Retinal pigment epithelial cell (primary cell): ENCODE measurements at places on chromosomes 2 and 18.

DNA sequence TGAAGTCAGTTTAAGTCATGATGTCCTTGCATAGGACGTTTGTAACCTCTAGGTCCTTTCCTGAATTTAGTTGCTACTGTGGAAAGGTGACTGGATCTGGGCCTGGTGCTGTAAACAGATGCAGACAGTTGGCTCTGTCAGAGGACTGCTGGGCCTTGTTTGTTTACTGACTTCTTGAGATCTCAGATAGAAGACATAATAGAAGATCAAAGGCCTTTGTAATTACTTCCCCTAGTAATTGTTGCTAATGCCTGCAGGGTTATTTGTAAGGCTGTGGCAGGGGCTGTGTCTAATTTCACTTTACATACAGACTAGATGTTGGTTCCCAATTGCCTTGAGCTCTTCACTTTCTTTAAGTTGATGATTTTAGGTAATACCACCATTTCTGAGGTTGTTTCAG is 42.5 kb downstream of the LYPD6B start:
- DNase-seq = no peak

GRCh38 chr2:95350774-95351597 is 51.5 kb upstream of the FAHD2A start:
- no peak for DNase-seq

DNA sequence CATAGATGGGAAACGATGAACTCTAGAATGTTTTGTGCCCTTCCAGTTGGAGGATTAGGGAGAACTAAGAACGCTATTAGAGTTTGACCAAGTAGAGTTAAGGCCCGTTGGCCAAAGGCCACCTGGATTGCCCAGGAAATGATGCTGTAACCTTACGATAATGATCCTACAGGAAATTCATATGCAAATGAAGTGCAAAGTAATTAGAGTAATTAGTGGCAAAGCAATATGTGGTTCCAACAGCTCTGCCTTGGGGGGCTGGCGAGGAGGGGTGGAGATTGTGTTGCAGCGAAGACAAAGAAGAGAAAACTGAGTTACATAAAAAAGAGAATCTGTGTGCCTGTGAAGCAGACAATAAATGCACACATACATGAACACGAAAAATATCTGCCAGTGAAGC is 61.5 kb upstream of the BOD1L2 start:
- no peak for DNase-seq

DNA sequence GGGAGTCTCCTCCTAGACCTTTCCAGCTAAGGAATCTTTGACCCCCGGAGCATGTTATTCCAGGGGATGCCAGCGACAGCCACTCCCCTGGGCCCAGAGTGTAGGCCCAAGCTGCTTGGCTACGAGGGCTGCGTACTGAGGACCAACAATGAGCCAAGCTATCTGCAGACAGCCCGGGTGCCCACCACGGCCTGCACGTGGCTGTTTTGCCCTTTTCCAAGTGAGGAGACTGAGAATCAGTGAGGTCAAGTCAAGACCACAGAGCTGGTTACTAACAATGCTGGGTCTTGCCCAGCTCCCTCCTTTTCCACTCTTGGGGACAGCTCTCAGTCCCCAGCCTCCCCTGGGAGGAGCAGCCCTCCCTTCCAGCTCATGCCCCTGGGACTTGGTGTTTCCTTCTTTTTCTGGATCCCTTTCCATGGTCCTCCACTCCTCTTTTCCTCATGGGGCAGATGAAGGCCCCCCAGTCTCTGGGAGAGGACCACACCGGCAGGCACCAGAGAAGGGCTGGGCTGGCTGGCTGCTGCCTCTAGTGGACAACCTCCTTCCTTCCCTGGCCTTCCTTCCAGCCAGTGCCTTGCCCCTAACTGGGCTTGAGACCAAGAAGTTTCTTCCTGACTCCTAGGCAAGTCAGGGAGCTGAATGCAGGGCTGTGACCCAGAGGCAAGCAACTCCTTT is 550 bp upstream of the MALL start:
- no peak for DNase-seq

- DNase-seq = no peak
Observed at GRCh38 chr2:64052463-64053241, 33.4 kb upstream of the VPS54 start.

- no peak for DNase-seq
Observed at GRCh38 chr2:85390941-85391669, 19.1 kb downstream of the CAPG start.

DNA sequence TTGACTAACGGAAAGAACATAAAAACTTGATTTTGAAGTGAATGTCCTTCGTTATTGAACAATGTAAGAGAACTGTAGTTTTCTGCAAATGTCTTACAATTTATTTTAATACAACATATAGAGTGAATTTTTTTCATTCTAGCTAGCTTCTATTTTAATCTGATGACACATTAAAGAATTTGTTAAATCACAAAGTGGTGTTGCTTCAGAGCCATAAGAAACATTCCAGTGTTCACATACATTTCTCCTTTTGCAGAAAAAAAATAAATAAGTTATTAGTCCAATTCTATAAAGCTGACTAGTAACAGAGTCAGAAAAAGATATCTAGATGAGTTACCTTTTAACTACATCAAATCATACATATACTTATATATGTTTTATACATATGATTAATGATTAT is 914.3 kb upstream of the SLC39A10 start:
- no peak for DNase-seq

GRCh38 chr2:224561234-224562005 is 23.7 kb downstream of the CUL3 start:
- no peak for DNase-seq

GRCh38 chr2:216328347-216328746 is 43.9 kb downstream of the MARCHF4 start:
- DNase-seq = no peak

- no peak for DNase-seq
Observed at GRCh38 chr2:117693154-117693553, 121.3 kb upstream of the DDX18 start.
